RCC 7860 (cell line): ENCODE measurements at places on chromosomes 3 and 15.

DNA sequence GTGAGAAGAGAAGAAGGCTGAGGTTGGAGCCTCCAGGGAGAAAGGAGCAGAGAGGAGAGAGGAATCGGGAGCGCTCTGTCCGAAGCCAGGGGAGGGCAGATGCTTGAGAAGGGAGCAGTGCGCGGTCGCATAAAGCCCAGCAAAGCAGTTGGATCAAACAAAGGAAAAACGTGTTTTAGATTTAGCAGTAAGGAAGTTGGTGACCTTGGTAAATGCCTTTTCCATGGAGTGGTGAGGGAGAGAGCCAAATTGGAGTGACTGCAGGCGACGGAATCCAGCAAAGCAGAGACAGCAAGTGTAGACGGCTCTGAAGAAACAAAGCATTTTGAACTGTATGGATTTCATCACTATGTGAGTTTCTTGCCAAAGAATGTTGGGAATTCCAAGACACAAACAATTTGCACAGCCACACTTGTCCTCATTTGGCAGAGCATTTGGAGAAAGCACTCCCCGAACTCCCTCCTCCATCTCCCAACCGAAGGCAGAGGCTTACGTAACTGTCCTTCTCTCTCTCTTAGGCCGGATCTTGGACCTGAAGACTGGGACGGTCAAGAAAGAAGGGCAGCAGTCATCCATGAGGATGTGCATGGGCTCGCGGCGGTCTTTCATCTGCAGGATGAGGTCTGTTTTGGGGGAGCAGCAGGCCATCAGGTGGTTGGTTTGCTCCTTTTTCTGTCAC, 103.6 kb downstream of the ARNT2 start:
- DNase-seq, result no peak

GRCh38 chr15:79682285-79682684, 214.5 kb downstream of the MTHFS start:
- DNase-seq, result peak; percentile 31

DNA sequence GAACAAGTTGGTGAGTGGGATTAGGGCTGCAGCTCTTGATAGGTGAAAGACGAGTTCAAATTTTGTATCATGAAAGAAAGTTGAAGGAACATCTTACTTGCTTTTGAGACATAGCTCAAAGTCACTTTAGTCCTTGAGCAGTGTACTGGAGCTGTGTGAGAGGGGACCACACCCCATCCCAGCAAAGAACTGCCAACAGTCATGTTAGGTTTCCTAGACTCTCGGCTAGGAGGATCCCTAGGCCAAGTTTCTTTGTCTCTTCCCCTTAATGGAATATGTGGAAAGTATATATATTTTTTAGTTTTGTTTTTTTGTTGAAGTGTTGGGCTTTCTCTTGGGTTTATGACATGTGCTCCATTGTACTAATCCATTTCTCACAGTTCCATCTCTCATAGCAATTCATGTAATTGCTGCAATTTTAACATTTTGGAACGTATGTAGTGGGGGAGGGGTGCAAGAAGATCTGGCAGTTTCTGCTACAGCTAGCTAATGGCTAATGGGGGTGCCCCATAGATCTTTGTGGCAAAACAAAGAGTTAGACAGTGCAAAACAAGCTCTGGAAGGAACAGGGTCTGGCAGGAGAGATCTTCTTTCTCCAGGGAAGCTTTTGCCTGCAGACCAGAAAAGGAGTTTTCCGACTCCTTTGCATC, 25.1 kb downstream of the TLNRD1 start:
- DNase-seq, result no peak

DNA sequence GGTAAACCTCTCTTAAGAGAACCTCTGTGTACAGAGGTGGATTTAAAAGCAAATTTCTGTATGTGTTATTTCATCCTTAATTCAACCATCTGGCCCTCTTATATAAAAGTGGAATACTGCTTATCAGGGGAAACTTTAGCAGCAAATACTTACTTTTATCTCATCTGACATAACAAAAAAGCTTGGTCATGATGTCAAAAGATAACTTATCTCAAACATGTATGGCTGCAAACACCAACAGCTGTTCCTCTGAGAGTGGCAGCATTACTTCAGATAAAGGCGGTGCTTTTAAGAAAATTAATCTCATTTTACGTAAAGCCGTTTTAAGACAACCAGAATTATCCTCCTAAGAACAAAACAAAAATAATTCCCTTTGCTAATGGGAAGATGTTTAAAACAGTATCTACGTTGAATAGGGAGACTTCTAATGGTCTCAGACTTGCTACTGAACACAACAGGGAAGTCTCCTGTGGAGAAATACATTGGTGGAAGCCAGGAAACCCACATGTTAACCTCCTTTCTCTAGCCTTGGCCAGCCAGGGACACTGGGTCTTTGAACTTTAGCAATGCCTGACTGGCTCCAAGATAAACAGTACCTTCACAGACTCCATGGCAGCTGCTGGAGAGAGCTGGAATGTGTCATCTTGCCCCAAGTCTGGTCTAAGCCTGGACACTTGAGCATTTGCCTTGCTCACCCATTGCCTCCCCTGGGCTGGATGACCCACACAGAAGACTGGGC, 18.1 kb downstream of the ARRDC4 start:
- DNase-seq, result peak; percentile 29

DNA sequence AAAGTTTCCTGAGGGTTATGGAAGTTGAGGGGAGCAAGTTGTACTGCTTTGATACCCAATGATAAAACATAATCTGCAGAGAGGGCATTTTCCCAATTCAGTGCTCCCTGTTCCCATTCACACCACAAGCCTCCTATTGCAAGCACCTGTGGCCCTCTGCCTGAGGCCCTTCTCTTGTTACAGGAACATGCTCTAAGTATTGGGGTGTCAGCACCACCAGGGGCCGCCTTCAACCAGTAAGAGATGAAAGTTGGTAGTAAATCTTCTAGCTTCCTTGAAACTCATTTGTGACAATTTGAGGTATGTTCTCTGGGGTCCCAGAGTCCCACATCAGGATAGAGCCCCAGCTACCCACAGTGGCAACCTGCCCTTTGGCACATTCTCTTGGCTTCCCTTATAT, 265.4 kb upstream of the ARHGEF26 start:
- DNase-seq, result no peak

DNA sequence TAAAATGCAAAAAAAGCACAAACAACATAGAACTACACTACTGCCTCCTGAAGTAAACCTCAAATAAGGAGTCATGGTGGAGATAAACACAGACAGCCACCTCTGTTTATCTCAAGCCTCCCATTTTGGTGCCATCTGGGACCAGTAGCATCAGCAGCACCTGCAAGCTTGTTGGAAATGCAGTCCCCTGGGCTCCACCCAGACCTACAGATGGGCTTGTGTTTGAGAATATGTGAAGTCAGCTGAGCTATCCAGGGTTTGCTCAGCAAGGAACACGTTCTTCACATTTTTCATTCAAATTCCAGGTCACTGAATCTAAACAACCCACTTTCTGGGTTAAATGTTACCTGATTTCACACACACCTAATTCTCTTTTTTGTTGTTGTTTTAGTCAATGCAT, 45.5 kb downstream of the RASGRF1 start:
- DNase-seq, result no peak

- DNase-seq, result no peak
Measured at GRCh38 chr3:46900007-46900292, 22.4 kb downstream of the PTH1R start.

GRCh38 chr15:39621976-39622375, 41.1 kb downstream of the THBS1 start:
- DNase-seq, result no peak

GRCh38 chr15:36210426-36210825, 369.0 kb upstream of the CDIN1 start:
- DNase-seq, result no peak

DNA sequence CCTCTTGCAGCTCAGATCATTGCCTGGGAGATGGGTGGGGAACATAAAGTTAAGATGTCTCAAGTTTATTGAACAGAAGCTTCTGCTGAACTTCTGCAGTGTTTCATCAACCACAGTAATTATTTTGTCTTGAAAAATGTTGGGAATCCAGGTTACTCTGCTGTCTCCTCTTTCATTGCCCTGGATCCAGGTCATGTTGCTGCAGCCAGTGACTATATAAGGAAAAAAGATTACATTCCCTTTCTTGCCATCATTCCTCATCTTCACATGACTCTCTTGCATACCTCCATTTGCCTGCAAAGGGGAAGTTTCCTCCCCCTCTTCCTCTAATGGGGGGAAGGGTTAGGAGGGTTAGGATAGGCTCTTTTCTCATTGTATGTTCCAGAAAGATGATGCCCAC, 15.1 kb downstream of the GMNC start:
- no peak for DNase-seq

GRCh38 chr3:107644631-107645030, 121.9 kb downstream of the BBX start:
- DNase-seq, result no peak

- DNase-seq, result peak; percentile 80
Measured at GRCh38 chr15:62976301-62976881, 66.2 kb upstream of the TPM1 start.

- no peak for DNase-seq
Measured at GRCh38 chr15:75693501-75694240, 19.0 kb downstream of the CSPG4 start.

- no peak for DNase-seq
Measured at GRCh38 chr15:52006702-52007340, 12.2 kb upstream of the MAPK6 start.

DNA sequence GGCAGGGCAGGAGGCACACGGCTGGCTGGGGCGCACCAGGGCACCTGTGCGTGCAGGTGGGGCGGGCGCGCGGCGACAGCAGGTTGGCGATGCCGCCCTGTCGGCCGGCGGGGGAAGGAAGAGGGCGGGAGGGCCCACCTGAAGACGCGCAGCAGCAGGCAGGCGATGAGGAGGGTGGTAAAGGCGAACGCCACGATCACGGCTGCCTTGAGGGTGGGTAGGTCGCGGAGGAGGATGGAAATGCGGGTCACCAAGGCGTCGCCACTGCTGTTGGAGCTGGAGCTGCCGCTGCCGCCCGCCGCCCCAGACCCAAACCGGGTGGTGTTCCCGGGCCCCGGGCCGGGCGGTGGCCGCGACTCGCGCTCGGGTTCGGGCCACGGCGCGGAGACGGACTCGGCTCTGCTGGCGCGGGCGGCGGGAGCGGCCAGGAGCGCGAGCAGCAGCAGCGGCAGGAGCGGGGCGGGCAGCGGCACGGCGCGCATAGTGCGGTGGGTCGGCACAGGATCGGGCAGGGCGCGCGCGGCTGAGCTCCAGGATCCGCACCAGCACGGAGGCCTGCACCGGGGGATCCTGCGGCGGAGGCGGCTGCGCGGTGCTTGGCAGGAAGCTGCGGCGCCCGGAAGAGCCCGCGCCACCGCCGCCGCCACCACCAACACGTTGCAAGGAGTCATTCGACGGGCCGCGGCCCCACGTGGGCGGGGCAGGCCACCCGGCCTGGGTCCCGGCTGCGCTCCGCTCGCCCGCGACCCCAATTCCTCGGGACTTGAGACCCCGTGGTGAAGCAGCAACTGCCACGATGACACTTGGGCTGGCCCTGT, at the start of gene FAM174B:
FAM174B (minus strand) TSS at position 598 of the 818 bp plus-strand sequence.
- no peak for DNase-seq

- peak; percentile 22 for DNase-seq
Measured at GRCh38 chr3:114624047-114624445, 330.2 kb downstream of the TIGIT start.

- no peak for DNase-seq
Measured at GRCh38 chr3:5317557-5317956, 130.1 kb downstream of the EDEM1 start.

DNA sequence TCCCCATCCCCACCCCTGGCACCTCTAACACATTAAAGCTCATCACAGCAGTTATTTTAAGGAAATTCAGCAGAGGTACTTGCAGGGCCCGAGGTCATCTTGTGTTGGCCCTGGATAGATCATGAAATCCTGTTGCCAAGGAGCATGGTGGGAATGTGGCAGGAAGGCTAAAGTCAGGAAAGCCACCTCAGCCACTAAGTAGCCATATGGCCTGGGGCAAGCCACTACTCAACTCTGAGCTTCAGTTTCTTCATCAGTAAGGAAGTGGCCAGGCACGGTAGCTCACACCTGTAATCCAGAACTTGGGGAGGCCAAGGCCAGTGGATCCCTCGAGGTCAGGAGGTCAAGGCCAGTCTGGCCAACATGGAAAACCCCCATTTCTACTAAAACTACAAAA, 55.9 kb downstream of the LIPC start:
- no peak for DNase-seq

- DNase-seq, result peak; percentile 35
Measured at GRCh38 chr3:11774296-11774877, 72.3 kb downstream of the TAMM41 start.

DNA sequence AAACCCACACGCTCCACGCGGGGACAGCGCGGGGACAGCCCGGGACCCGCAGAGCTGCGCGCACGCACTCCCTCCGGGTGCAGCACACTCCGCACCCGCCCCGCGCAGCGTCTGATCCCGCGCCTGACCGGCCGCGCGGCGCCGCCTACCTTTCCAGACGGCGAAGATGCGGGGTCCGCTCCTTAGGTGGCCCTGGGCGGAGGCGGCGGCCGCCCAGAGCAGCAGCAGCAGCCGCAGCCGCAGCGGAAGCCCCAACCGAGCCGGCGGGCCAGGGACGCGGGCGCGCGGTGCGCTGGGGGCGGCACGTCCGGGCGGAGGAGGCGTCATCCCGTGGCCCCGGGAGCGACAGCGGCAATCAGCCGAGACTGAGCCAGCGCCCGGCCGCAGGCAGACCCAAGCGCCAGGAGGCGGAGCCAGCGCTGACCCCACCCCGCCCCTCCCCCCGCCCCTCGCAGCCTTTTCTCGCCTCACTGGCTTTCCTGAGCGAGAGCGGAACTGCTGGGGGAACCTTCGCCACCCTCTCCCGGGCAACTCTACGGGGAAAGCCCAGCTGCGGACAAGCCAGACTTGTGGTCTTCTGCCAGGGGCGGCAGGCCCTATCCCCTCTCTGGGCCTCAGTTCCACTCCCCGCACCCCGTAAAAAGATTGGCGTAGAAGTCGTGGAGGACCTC, at the start of gene SEMA7A:
SEMA7A (minus strand) TSS at position 367 of the 671 bp plus-strand sequence; CDS start at position 327, 40 bp downstream.
- DNase-seq, result peak; percentile 74

DNA sequence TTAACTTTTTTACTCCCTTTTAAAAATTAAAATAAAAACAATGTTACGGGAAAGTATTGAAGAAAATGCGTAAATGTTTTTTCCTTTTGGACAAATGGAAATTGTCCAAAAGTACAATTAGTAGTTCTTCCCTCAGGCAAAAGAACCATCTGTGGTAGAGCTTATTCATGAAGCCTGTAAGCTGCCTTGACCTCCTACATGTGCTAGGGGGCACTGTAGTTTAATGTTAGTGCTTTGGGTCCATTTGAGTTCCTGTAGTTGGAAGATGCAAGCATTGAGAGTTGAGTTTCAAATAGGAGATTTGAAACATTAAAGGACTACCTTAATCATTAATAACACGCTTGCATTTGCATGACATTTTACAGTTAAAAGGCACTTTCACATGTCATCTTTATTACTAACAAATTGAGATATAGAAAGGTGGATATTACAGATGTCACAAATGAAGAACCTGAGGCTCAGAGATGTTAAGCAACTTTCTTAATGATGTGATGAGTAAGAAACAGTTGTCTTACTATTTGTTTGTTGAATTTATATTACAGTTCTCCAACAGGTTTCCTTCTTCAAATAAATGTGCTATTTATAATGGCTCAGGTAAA, 1.8 kb upstream of the ZNF385D start:
- peak; percentile 10 for DNase-seq
